ENCODE measurements at places on chromosomes 3 and 15.

- no peak for DNase-seq
Measured at GRCh38 chr15:74304431-74304830, 63.0 kb downstream of the CYP11A1 start.

DNA sequence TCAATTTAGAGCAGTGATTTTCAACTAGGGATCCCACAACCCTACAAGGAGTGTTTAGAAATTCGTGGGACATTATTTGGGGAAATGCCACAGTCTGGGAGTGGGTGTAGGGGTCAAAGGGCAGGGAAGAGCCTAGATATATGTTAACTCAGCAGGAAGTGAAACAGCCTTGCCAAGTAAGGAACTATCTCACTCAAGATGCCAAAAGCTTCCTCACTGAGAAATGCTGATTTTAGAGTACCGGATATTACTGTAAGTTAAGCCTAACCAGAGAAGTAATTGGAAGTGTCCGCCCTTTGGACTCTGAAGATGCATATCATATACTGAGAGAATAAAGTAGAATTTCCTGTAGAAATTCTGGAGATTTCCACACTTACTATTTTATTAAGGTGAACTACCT, 158.6 kb downstream of the BBX start:
- no peak for DNase-seq

- no peak for DNase-seq
Measured at GRCh38 chr3:13202744-13203397, 129.6 kb upstream of the IQSEC1 start.

GRCh38 chr15:58738046-58738707, 11.3 kb downstream of the ADAM10 start:
- no peak for DNase-seq

- no peak for DNase-seq
Measured at GRCh38 chr3:189727898-189728297, 96.7 kb downstream of the TP63 start.

GRCh38 chr3:14423963-14424362, 21.6 kb downstream of the SLC6A6 start:
- DNase-seq: no peak

DNA sequence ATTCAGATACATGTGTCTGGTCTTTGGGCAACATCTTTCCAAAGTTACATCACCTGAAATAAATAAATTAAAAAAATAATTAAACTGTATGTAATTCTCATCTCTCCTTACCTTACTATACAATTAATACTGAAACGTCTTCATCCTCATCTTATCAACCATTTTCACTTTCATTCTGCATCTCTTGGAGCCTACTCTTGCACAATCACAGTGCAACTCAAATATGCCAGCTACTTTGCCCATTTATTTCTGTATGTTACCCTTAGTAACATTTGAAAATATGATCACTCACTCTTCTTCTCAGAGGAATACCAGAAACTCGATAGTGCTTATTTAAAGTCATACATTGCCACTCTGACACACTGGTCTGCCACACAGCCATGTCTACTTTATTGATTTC, 1357.1 kb upstream of the CADM2 start:
- DNase-seq: no peak

GRCh38 chr15:74418575-74419338, 15.0 kb downstream of the SEMA7A start:
- no peak for DNase-seq

GRCh38 chr3:55622733-55623132, 135.6 kb upstream of the WNT5A start:
- no peak for DNase-seq

GRCh38 chr3:112084980-112085705, 1.0 kb upstream of the C3orf52 start:
- no peak for DNase-seq

DNA sequence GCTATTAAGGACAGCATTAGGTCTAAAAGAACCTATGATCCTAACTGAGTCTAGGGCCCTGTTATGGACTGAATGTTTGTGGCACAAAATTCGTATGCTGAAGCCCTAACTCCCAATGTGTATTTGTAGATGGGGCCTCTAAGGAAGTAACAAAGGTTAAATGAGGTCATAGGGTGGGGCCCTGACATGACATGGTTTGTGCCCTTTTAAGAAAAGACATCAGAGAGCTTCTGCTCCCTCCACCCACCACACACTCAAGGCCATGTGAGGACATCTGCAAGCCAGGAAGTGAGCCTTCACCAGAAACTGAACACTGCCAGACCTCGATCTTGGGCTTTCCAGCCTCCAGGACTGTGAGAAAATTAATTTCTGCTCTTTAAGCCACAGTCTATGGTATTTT, 49.2 kb downstream of the PHC3 start:
- DNase-seq: no peak

GRCh38 chr15:74653426-74654102, 37.9 kb downstream of the CLK3 start:
- no peak for DNase-seq

DNA sequence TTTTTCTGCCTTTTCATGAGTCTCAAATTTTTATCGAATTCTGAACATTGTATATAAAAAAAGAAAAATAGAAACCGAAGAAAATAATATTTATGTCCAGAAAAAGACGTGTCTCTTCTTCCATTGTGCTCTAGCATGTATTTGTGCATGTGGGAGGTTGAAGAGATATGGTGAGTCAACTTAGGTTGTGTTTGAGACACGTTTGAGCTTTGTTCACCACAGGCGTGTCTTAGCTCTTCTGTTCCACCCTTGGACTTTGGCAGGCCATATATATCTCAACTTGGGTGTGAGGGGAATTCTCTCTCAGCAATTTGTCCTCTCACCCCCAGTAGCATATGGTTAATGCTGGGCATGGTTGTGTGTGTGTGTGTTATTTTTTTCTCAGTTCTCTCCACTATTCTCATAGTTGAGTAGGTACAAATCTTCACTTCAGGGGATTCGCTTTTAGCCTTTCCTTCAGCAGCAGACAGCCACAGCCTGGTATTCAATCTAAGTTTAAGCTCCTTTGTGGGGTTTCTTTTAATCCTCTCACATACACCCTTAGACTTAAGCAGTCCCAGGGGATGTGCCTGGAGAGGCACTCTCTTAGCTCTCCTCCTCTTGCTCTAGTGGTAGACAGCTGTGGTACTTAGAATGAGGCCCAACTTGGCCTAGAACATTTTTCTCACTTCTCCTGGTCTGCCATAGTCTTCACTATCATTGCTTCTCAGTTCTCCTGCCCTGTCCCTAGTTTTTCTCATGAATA, 286.5 kb upstream of the RBMS3 start:
- DNase-seq: no peak

- no peak for DNase-seq
Measured at GRCh38 chr3:26623419-26624208, 1.0 kb downstream of the LRRC3B start.

GRCh38 chr3:159559771-159560170, 428.9 kb upstream of the IL12A start:
- DNase-seq: no peak

DNA sequence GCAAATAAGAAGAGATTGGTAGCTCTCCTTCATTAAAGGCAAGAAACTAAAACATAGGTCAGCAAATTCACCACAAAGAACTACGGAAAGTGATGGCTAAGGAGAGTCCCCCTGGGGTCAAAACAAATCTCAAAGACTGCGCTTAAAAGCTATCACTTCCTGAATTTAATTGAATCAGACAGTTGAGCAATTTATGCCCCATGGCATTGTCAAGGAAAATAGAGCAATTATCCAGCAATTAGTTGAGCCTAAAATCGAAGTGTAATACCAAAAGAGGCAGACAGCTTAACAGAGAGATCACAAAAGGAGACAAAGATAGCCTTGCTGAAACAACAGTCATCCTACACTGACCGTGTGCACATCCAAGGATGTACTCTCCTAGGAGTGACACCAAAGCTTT, 74.4 kb upstream of the SCN10A start:
- DNase-seq: no peak

- no peak for DNase-seq
Measured at GRCh38 chr15:92608866-92609700, 46.5 kb downstream of the FAM174B start.

- no peak for DNase-seq
Measured at GRCh38 chr3:134222835-134223234, 27.8 kb downstream of the RYK start.

DNA sequence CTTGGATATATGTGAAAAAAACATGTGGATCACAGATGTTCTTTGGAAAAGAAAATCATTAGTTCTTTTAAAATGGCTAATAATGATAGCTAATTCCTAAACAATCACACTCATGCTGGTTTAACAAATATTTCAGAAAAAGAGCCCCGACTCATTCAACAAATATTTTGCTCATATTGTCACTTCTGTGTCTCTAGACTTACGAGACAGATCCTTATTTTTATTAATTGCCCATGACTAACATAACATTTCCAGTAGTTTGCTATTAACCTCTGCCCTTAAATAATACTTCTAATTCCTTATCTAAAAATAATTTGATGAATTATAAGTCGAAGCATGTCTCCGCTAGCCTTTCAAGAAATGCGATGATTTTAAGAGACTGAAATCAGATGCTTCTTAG, 70.4 kb downstream of the SATB1 start:
- no peak for DNase-seq

DNA sequence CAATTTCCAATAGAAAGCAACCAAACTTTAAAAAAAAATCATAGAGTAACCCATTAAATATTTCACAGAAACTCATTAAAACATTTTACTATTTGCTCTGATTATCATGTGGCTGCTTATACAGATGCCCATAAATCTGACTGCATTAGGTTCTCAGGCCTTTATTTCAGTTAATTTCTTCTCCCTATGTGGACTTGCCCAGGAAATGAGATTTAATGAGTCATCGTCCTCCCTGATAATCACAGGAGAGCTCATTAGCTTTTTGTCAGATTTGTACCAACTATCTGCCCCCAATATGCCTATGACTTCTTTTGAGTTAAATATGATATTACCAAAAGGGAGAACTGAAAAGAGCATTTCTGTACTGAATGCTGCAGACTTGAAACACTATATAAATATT, 168.0 kb downstream of the FOXB1 start:
- DNase-seq: no peak

DNA sequence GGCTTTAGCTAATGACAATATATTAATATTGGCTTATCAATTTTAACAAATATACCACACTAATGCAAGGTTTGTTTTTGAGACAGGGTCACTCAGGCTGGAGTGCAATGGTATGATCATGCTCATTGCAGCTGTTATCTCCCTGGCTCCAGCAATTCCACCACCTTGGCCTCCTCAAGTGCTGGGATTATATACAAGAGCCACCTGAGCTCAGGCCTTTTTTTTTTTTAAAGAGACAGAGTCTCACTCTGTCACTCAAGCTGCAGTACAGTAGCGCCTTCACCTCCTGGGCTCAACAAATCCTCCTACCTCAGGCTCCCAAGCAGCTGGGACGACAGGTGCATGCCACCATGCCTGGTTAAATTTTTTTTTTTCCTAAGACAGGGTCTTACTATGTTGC, 11.7 kb downstream of the DLG1 start:
- no peak for DNase-seq

- DNase-seq: no peak
Measured at GRCh38 chr3:30777426-30778113, 116.9 kb downstream of the GADL1 start.

- no peak for DNase-seq
Measured at GRCh38 chr15:67079361-67079760, 14.0 kb downstream of the SMAD3 start.

GRCh38 chr3:119609301-119609700, 11.6 kb downstream of the PLA1A start:
- DNase-seq: no peak

DNA sequence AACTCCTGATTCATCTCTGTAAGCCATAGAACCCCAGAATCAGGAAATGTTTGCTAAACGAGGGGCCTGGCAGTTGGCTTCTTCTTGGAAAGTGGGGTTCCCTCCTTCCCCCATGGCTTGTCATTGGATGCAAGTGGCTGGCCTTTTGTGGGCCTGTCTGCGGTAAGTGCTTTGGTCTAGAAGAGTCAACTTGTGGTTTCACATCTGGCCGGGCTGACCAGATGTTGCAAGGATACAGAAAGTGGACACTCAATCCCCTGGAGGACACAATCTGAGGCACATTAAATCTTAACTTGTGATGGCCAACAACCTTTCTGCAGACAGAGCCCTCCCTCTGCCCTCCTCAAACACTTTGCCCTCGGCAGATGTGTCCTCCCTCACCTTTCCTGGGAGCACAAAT, 1.1 kb downstream of the FAH start:
- no peak for DNase-seq

- no peak for DNase-seq
Measured at GRCh38 chr3:124097362-124098131, 105.6 kb upstream of the ROPN1 start.

GRCh38 chr3:18124501-18124900, 300.6 kb downstream of the SATB1 start:
- no peak for DNase-seq

GRCh38 chr3:6779140-6779539, 81.8 kb upstream of the GRM7 start:
- DNase-seq: no peak

Measured in effector CD4-positive, alpha-beta T cell (primary cell).